GM12865 (cell line): ENCODE measurements at places on chromosomes 2 and 18.

- DNase-seq, result peak; percentile 83
Measured at GRCh38 chr2:213246497-213247281, 37.6 kb upstream of the SPAG16 start.

GRCh38 chr2:143954186-143954585 lies 565.7 kb downstream of the ZEB2 start:
- no peak for DNase-seq

DNA sequence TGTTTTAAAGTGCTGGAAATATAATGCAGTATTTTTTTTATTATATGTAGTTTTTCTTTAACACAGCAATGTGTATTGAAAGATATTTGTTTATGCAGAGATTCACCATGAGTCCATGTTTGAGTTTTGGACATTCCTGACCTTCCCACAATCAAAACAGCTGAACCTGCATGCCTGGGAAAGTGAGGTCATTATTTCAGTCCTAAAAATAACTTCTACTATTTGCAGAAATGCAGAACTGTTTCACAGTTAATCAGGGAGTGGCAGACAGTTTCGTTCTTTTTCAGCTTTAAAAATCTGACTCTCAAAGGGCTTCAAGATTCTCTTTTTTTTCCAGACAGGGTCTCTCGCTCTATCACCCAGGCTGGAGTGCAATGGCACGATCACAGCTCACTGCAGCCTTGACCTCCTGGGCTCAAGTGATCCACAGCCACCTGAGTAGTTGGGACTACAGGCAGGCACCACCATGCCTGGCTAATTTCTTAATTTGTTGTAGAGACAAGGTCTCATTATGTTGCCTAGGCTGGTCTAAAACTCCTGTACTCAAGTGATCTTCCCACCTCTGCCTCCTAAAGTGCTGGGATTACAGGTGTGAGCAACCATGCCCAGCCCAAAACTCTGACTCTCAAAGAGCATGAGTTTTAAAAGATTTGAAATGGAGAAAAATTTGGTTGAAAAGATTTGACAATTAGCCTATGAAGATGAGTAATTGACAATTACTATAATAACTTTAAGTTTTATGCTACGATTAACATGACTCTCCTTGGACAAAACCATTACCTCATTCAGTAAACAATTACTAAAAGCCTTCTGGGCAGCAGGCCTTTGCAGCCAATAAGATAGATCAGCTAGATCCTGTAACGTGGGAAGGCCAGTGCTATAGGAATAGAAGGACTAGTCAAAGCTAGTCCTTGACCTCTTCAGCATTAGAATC lies 5.0 kb upstream of the MYL12B start:
- peak; percentile 35 for DNase-seq

DNA sequence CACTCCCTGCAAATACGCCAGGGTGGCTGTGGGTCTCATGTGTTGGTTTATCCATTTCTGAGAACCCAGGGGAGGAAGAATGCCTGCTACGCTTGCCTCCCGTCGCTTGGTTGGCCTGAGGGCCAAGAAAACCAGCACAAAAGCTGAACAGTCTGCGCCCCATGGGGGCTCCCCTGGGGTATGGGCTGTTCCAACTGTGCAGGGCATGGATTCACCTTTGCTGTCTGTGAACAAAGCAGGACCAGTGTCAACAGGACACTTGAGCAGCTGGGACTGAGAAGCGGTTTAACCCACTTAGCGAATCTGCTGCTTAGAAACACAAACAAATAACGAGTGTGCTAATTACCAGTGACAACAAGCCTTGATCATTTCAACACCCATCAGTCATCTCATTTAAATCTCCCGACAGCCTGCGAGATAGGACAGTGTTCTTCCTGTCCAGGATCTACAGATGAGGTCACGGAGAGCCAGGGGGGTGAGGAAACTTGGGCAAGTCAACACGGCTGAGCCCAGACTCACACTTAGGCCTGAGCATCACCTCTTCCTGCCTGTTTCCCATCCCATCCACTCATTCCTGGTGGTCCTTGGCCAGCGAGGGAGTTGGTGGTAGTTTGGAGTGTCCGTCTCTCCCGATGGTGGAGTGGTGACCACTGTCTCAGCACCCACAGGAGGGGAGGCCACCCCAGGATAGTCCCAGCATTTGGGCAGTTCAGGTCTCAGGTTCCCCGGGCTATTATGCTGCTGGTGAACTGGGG lies 111.6 kb upstream of the HAAO start:
- no peak for DNase-seq

DNA sequence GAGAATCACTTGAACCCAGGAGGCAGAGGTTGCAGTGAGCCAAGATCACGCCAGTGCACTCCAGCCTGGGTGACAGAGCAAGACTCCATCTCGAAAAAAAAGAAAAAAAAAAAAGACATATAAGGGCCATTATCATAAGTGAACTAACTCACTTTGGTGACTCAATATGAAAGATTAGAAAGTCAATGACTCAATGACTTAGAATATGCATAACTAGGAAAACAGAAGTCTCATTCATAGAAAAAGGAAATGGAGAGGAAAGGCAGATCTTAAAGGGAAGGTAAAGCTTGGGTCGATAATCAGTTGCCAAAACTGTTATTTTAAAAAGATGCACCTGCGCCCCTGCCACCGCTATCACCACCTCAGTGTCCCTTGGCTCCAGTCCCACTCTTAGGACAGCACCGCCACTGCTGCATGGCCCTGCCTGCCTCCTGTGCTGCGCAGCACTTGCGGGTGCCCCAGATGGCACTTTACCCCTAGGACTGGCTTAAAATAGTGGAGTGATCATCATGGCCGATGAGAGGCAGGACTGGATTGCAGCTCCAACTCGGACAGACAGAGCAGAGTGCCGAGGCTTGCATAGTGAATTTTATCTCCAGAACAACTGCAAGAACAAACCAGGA lies 54.7 kb downstream of the INO80D start:
- peak; percentile 6 for DNase-seq

GRCh38 chr18:21915546-21915945 lies 175.0 kb downstream of the MIB1 start:
- DNase-seq, result no peak

GRCh38 chr2:45288532-45289417 lies 279.5 kb upstream of the SIX2 start:
- DNase-seq, result peak; percentile 56

GRCh38 chr2:18186816-18187613 lies 308.5 kb downstream of the KCNS3 start:
- DNase-seq, result no peak

- DNase-seq, result no peak
Measured at GRCh38 chr2:224263571-224264043, 138.3 kb downstream of the FAM124B start.

DNA sequence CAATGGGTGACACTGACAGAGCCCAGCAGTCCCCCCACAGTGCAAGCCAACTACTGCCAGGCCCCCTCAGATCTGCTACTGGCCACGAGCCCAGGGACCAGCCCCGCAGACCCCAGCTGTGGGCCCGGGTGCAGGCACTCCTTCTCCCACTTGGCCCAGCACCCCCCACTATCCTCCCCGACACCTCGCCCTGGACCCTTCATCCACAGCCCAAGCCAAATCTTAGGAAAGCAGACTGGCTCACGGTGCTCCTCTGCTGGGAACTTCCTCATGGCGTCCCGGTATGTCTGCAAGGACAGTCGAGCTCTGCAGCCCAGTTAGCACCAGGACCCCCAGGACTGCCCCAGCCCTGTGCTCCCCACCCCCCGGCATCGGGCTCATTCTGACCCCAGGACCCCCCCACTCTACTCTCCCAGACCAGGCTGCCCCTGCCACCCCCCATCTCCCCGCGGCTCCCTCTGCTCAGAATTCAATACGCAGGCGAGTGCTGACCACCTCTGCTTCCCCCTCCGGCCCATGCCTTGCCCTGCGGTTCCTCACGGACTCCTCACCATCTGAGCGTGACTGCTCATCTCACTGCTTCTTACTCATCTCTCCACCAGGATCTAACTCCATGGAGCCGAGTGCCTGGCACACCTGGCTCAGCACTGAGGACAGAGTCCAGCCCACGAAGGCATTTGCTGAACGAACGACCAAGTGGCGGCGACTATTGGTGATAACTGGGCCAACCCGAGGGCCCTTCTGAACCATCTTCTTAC lies 85.7 kb downstream of the PXDN start:
- DNase-seq, result no peak

GRCh38 chr2:24169023-24169422 lies 5.8 kb upstream of the FAM228A start:
- no peak for DNase-seq

- no peak for DNase-seq
Measured at GRCh38 chr18:77784759-77785379, 535.2 kb downstream of the GALR1 start.

DNA sequence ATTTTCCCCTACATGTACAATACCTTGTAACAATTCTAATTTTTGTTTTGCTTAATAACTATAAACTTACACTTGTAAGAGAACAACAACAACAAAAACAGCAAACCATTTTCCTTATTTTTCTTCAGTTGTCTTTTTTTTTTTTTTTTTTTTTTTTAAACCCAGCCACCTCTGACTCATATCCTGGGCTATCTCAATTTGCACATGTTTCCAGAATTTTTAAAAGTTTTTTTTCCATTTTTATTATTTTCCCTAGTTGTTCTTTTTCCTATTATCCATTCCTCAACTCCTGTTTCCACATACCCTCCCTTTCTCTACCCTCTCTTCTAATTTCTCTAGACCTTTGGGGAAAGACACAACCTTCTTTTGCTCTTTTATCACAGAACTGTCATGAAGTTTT lies 112.5 kb downstream of the EFEMP1 start:
- DNase-seq, result no peak

DNA sequence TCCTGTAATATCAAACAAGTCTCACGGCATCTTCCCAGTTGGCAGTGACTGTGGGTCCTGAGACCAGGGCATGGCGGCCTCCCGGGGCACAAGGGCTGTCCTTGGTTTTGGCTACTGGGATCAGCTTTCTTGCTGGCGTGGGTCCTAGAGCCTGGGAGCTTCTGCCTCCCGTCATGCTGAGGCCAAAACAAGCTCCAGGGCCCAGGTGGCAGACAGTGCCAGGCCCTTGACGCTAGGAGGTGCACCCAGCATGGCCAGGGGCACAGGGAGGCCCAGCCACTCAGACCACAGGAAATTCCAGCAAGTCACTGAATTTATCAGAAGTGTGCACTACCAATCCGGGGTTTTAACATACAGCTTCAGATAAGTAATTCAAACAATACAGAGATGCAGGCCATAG lies 184.7 kb downstream of the EIPR1 start:
- DNase-seq, result no peak

- DNase-seq, result no peak
Measured at GRCh38 chr2:67050622-67051021, 346.5 kb upstream of the ETAA1 start.

- DNase-seq, result no peak
Measured at GRCh38 chr2:173002751-173003541, 72.7 kb upstream of the MAP3K20 start.

GRCh38 chr2:67952066-67952465 lies 110.7 kb downstream of the C1D start:
- peak; percentile 26 for DNase-seq
